ENCODE measurements at places on chromosomes 12 and 14.

DNA sequence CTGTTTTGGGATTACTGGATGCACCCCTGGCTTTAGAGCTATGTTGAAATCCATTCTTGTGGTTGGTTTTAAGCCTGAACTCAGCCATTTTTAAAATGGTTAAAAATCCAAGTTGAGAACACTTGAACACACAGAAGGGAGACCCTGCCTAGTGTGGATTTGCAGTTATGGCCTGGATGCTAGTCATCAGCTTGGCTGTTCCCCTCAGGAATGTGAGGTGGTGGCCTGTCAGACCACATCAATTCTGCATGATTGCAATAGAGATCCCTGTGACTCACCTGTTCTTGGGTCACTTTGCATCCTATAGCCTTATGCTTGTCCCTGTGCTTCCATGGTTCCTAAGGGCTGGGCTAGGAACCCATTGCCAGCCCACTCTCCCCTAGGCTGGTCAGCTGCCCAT lies 454.1 kb downstream of the ATP23 start:
- DNase-seq, result no peak

- no peak for DNase-seq
Observed at GRCh38 chr14:58238252-58239243, 6.1 kb upstream of the PSMA3 start.

- DNase-seq, result no peak
Observed at GRCh38 chr14:98826618-98827017, 445.4 kb downstream of the BCL11B start.

- no peak for DNase-seq
Observed at GRCh38 chr14:90733139-90733808, 83.0 kb downstream of the TTC7B start.

- DNase-seq, result no peak
Observed at GRCh38 chr14:33800735-33801163, 150.1 kb downstream of the EGLN3 start.

DNA sequence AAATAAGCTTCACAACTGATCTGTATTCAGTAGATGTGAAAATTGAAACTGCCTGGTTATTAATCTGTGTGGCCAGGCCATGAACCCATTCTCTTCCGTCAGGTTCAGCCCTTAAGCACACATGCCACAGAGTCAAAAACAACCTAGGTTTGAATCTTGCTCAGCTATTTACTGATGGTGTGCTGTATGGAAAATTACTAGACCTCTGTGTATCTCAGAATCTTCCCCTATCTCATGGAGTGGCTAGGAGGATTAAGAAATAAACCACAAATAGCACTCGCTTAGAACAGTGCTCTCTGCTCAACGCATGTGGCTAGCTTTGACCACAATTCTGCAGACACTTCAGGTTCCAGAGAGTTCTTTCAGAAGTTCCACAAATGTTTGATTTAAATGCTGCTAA lies 240.7 kb upstream of the PLEKHG7 start:
- no peak for DNase-seq

DNA sequence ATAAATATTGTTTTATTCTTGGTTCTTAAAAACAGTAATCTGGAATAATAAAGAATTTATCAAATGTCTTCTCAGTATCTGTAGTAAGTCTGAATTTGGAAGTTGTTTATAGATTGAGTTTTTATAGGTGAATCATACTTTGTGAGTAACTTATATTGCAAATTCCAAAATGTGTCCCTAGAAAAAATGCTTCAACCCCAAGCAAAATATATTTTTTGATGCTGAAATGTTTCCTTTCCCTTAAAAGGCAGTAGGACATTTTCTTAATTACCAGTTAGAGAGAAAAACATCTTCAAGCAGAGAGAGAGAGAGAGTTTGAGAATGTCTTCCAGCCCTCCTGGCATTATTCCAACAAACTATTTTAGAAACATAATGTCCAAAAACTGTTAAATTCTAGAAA lies 37.9 kb downstream of the PELI2 start:
- DNase-seq, result no peak

- peak; percentile 70 for DNase-seq
Observed at GRCh38 chr12:14961466-14962152, at the start of gene ARHGDIB. ARHGDIB (minus strand) TSS chr12:14961601; CDS start chr12:14950712, 10,889 bp downstream.

DNA sequence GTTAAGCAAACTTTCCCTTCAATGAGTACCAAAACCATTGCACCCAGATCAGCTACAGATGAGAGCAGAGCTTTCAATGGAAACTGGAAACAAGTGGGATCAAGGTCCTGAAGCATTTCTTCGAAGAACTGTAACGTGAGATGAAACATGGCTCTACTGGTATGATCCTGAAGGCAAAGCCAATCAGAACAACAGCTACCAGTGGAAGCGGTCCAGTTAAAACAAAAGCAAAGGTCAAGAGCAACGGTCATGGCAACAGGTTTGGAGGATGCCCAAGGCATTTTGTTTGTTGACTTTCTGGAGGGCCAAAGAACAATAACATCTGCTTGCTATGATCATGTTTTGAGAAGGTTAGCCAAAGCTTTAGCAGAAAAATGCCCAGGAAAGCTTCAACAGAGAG lies 137.9 kb upstream of the CPSF6 start:
- no peak for DNase-seq

GRCh38 chr12:98422812-98423211 lies 92.6 kb upstream of the TMPO start:
- no peak for DNase-seq

- DNase-seq, result no peak
Observed at GRCh38 chr14:21275261-21275858, 4.5 kb upstream of the RPGRIP1 start.

GRCh38 chr14:35571598-35571997 lies 37.6 kb downstream of the INSM2 start:
- no peak for DNase-seq

DNA sequence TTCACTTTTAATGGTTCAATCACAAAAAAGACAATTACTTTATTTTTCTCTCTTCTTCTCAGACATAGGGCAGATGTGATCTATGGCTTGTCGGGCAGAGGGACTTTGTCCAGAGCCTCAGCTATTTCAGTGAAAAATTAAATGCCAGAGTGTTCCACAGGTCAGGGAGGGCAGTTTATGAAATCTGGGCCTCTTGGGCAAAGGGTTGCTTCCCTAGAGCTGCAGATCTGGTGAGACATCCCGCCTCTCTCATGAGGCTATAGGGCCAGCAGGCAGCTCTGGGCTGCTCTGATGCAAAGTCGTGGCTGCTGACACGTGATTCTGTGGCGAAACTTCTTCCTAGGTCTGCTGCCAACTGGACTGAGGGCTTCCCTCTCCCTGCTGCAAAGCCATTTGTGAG lies 6.0 kb downstream of the CLMN start:
- no peak for DNase-seq

DNA sequence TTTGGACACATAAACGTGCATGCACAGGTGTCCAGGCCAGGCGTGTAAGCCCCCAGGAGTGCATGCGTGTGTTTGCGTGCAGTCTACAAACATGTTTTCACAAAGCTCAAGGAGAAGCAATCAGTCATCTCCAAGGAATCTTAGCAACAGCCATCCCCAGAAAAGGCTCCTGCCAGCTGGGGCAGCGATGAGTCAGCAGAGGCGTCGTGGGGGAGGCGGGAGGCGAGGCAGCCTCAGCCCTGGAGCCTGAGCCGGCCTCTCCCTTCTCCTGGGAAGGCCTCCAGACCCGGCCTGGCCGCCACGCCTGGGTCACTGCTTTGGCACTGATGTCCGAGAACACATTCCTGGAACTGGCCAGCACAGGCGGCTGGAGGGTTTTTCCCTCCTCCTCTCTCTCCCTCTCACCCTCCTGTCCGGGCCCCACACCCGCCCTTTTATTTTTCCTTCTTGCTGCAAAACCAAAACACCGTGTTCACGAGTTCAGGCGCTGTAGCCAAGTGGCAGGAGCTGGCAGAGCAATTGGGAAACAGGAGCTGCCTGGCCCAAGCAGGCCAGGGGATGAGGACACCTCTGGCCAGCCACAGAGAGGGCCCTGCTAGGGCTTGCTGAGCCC lies 92.7 kb downstream of the LRRC74A start:
- DNase-seq, result no peak

DNA sequence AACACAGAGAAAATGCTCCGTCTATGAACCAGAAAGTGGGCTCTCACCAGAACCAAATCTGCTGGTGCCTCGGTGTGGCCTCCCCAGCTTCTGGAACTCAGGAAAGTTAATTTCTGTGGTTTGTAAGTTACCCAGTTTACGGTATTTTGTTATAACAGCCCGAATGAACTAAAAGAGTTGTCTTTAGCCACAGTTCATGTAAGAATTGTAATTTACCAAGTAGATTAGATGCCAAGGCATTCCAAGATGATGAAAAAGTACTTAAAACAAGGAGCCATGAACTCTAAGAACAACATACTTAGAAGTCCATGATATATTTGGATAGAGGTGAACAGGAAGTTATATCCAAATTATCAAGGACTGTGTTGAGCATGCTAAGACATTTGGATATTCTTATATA lies 259.9 kb upstream of the GARIN6 start:
- DNase-seq, result no peak

GRCh38 chr14:104506461-104507253 lies 72.9 kb upstream of the C14orf180 start:
- DNase-seq, result no peak

DNA sequence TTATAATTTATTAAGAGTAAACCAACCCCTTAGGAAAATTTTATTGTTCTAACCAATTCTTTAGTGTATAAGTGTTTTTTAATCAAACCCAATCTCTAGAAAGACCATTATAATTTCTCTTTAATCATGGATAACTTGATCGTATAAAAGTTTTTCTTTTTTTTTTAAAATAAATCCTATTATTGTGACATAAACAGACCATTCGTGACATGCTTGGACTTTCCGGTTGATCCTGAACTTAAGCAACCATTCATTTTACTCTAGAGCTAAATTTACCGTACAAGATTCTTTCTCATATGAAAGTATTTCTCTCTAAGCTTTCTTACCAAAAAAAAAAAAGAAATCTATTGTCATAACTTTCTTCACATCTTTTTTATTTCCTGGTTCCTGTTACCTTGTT lies 32.6 kb upstream of the SLC38A4 start:
- DNase-seq, result no peak

DNA sequence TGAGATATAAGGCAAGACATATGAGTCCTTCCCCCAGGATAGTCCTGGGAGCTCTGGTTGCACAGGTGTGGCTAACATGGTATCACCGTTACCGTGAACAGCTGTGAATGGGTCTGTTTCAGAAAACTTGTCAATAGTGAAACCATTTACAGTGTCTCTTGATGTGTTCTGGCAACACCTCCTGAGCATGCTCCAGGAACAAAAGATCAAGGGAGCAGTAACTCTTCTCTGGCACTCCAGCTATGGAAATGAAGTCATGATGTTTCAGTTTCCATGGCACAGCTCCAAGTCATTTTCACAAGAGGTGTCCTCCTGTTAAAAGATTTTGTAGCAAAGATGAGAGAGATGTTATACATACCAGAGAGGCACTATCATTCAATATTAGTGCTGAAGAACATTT lies 253.7 kb downstream of the SNAPC1 start:
- no peak for DNase-seq

DNA sequence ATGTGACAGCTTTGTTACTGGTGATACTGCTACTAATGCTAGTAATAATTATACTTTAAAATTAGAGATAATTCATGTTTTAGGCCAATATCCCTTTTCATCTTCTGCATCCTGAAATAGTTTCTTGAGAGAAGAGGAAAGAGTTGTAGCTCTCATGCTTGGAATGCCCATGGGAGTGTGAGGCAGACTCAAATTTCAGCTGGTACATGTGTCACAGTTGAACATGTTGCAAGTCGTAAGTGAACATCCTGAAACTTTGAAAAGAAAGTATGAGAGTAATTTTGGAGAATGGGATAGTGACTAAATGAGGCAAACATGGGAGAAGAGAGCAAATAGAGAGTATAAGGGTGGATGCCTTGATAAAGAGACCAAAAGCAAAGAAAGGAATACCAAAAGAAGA lies 168.0 kb downstream of the TMTC3 start:
- DNase-seq, result no peak

DNA sequence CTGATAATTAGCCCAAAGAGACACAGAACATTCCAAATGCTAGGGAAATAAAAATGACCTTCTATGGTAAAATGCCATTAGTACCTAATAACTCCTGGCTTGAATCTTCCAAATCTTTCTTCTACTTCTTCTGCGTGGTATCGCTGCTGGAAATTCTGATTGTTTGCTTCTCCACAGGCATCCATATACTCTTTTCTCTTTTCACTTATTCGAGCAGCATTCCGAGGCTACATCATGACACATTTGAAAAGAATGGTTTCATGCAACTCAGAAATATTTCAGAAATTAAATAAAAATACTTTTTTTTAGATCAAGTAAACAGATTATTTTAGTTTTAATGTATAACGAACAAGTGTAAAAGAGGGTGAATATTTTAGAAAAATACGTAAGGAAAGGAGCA lies 18.9 kb downstream of the ZCCHC8 start:
- DNase-seq, result no peak

GRCh38 chr14:92998946-92999345 lies 76.0 kb downstream of the CHGA start:
- DNase-seq, result no peak

- no peak for DNase-seq
Observed at GRCh38 chr12:124143726-124144125, 151.2 kb upstream of the RFLNA start.

- DNase-seq, result no peak
Observed at GRCh38 chr14:104794631-104794992, 936 bp downstream of the AKT1 start.

DNA sequence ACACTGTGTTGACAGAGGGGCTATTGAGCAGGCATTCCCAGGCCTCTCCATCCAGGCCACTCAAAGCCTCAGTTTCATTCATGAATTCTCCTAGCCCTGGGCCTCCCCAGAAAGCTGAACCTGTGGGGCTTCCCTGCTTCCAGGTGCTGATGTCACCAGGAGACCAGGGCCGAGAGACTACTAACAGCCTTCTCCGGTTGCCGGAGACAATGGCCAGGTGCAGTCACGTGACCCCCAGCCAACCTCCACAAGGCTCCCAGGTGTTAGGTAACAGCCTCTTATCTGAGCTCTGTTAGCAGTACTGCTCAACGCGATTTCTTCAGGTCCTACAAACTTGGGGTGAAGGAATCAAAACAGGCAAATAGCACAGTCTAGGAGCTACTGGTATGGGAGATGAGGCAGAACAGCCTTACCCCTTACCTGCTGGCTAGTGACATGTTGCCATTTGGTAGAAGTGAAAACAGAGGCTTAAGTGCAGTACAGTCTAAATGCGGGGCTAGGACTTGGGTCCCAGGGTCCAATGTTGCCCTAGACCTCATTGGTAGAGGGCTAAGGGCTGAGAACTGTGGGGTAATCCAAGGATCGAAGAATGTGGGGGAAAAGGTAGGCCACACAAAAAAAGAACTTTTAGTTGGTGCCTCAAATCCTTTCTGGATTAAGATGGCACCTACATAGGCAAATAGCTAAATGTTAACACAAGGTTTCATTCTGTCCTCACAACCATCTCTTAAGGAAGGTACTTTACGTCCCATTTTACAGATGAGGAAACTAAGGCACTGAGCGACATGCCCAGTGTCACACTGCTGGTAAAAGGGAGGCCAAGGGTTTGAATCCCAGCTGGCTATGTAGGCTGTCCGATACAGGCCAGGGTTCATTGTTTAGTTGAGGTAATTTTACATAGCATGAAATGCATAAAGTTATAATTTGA lies 3.8 kb downstream of the CCDC88C start:
- DNase-seq, result no peak

GRCh38 chr12:129902371-129903091 lies 1.3 kb downstream of the TMEM132D start:
- no peak for DNase-seq

Measured in activated naive CD8-positive, alpha-beta T cell treated with anti-CD3 and anti-CD28 coated beads, Interleukin-2, amount 10 ng/mL, durations not matched to agents 7 days and 5 days (primary cell).